ENCODE measurements at places on chromosomes 7 and 10.

DNA sequence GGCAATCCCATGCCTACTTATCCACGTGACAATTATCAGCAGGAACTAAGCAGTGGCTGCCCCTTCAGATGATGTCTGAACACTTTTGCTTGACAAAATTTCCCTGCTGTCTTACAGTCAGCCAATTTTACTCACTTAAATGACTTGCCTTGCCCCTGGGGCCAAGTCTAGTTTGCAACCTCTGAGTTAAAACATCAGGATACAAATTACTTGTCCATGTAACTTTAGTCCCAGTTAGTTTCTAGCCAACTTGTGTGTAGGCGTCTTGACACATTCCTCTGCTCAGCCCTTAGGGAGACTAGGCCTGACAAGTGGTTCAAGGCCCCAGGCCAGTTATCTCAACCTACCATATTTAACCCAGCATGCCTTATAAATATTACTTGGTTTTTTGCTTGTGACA, 11.6 kb upstream of the TYSND1 start:
- DNase-seq, result no peak

GRCh38 chr10:8013619-8014018, 40.9 kb upstream of the GATA3 start:
- no peak for DNase-seq

DNA sequence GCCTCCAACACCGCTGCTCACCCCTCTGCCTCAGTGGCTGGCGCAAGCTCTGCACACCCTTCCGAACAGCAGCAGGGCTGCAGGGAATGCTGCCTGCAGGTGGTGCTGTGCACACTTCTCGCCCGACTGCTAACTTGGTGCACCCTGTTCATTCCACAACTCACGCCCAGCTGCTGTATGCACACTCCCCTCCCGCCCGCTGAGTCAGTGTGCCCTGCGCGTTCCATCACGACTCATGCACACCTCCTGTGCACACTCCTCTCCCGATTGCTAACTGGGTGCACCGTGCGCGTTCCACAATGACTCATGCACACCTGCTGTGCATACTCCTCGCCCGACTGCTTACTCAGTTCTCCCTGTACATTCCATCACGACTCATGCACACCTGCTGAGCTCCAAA, 21.5 kb downstream of the ADARB2 start:
- no peak for DNase-seq

- DNase-seq, result no peak
These were observed 97.7 kb downstream of the SH3PXD2A start for GRCh38 chr10:103757531-103758293.

DNA sequence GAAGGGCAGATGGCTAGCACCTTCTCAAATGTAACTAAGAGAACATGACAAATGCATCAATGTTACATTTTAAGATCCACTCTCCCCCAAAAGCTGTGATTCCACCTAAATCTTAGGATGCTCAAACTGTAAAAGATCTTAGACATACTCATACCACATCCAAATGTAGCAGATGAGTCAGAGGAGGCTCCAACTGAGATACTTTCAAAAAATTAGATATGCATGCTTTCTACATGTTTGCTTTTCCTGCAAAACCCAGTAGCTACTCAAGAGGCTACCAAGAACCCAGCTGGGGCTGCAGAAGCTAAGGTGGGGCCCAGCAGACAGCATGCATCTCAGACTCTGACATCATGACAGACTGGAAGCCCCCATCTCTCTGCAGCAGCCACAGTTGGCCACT, 31.4 kb upstream of the FRMD4A start:
- DNase-seq, result no peak

DNA sequence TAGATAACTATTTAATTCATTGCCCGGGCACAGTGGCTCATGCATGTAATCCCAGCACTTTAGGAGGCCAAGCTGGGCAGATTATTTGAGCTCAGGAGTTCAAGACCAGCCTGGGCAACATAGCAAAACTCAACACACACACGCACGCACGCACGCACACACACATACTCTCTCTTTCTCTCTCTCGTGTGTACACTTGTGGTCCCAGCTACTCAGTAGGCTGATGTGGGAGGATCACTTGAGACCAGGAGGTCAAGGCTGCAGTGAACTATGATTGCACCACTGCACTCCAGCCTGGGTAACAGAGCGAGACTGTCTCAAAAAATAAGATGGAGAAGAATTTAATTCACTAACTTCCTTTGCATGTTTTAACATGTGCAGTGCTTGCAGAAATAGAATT, 38.1 kb downstream of the PTPN12 start:
- no peak for DNase-seq
